Naive thymus-derived CD8-positive, alpha-beta T cell (primary cell): ENCODE measurements at places on chromosomes 2 and 18.

DNA sequence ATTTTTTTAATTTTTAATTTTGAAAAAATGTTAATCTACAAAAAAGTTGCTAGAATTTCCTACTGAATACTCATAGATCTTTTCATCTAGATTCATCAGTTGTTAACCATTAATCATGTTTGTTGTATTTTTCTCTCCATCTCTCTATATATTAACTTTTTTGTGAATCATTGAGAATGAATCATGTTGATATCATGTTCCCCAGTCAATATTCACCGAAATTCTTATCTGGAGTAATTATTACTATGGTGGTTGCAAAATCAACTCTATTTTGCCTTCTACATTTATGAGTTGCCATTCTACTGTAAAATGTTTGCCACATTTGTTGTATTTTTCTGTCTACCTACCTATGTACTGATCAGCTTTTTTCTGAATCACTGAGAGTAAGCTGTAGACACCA is 154.0 kb downstream of the SPP2 start:
- no peak overlapping the region for H3K27ac ChIP-seq
- no peaks in the 10 kb centered on the region for H3K27me3 ChIP-seq
- no peaks in the 10 kb centered on the region for H3K4me1 ChIP-seq
- no peaks in the 10 kb centered on the region for H3K36me3 ChIP-seq

- H3K27me3 ChIP-seq, result no peaks in the 10 kb centered on the region
- DNase-seq, result no peak
- H3K36me3 ChIP-seq, result no peaks in the 10 kb centered on the region
Observed at GRCh38 chr2:10765461-10765860, 44.0 kb downstream of the ATP6V1C2 start.

DNA sequence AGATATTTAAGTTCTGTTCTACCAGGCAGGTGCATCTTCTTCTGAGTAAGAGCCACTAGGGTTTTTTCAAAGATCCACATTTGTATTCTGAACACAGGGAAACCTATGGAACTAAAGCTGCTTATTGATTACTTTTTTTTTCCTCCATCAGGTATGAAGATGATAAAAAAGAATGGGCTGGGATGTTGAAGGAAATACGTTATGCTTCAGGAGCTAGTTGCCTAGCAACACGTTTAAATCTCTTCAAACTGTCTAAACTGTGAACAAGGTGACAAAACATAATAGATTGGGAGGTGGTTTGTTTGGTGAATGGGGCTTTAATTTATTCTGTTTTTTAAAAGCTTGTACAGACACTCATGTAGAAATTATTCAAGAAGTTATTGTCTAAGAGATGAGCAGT is 15.9 kb downstream of the KLHL41 start:
- no peaks in the 10 kb centered on the region for H3K4me1 ChIP-seq
- no peaks in the 10 kb centered on the region for H3K36me3 ChIP-seq
- H3K4me3 ChIP-seq, result no peak overlapping the region
- H3K27ac ChIP-seq, result no peak overlapping the region

DNA sequence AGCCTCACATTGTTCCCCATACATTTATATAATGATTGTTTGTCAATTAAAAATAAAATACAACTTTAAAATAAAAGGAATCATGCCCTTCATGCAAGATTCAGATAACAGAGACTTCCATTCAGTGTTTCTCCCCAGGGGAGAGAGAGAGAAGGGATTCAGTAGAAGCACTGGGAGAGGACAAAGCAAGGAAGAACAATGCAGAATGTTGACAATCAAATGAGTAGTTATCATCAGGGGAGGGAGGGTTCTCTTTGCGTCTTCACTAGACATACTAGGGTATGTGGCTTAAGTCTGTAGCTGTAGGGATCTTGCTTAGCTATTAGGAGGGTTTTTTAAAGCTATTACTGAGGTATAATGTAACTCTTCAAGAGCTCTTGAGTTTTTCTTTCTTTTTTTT is 30.7 kb downstream of the FSHR start:
- DNase-seq, result no peak
- H3K27ac ChIP-seq, result no peak overlapping the region
- no peaks in the 10 kb centered on the region for H3K4me1 ChIP-seq
- H3K4me3 ChIP-seq, result no peak overlapping the region

GRCh38 chr2:11867926-11868325 is 121.5 kb downstream of the LPIN1 start:
- H3K4me1 ChIP-seq, result peaks cover 42% of the 10 kb centered on the region
- no peak for DNase-seq

- H3K36me3 ChIP-seq, result no peaks in the 10 kb centered on the region
- no peak for DNase-seq
- H3K4me1 ChIP-seq, result peaks cover 37% of the 10 kb centered on the region
- H3K27ac ChIP-seq, result peak overlapping the region; percentile 86
- no peaks in the 10 kb centered on the region for H3K27me3 ChIP-seq
- peak overlapping the region; percentile 69 for H3K4me3 ChIP-seq
Observed at GRCh38 chr2:218395456-218395825, 4.2 kb upstream of the CTDSP1 start.

DNA sequence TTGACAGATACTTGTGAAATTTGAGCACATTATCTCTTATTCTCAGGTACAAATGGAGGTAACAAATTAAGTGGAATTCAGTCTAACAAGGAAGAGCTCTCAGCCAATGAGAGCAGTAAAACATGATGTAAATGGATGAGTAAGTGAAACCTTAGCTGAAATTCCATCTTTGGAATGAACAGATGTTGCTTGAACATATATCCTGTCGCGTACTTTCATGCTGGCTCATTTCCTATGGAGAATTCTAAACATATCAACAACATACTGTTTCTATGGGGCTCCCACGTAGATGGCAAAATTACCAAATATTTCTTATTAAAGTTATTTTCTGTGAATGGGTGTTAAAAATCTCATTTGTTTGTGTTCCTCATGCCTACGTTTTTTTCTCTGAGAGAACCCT is 256.3 kb upstream of the LINC00305 start:
- no peaks in the 10 kb centered on the region for H3K36me3 ChIP-seq
- no peak overlapping the region for H3K4me3 ChIP-seq
- H3K27me3 ChIP-seq, result no peaks in the 10 kb centered on the region

DNA sequence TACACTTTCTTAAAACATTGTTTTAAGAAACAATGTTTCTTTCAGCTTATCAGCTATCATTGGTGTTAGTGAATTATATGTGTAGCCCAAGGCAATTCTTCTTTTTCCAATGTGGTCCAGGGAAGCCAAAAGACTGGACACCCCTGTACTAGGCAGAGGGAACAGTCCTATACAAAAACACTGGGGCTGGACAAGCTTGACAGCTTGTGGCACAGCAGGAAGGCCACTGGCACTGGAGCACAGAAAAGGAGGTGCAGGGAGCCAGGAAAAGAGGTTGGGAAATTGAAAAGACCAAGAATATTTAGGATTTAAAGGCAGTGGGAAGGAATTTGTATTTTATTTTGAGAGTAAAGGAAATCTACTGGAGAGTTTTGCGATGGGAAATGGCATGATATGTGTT is 47.7 kb downstream of the SRD5A2 start:
- no peak for DNase-seq
- H3K4me1 ChIP-seq, result no peaks in the 10 kb centered on the region
- peaks cover 13% of the 10 kb centered on the region for H3K27me3 ChIP-seq
- H3K4me3 ChIP-seq, result no peak overlapping the region
- no peak overlapping the region for H3K27ac ChIP-seq

DNA sequence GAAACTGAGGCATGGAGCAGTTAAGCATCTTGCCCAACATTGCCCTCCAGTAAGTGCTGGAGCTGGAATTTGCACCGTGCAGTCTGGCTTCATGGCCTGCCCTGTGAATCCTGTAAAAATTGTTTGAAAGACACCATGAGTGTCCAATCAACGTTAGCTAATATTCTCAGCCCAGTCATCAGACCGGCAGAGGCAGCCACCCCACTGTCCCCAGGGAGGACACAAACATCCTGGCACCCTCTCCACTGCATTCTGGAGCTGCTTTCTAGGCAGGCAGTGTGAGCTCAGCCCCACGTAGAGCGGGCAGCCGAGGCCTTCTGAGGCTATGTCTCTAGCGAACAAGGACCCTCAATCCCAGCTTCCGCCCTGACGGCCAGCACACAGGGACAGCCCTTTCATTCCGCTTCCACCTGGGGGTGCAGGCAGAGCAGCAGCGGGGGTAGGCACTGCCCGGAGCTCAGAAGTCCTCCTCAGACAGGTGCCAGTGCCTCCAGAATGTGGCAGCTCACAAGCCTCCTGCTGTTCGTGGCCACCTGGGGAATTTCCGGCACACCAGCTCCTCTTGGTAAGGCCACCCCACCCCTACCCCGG is 1.3 kb downstream of the PROC start:
- no peak for DNase-seq
- H3K27ac ChIP-seq, result no peak overlapping the region
- no peaks in the 10 kb centered on the region for H3K36me3 ChIP-seq
- H3K4me1 ChIP-seq, result peaks cover 35% of the 10 kb centered on the region
- peaks cover 42% of the 10 kb centered on the region for H3K27me3 ChIP-seq
- H3K4me3 ChIP-seq, result no peak overlapping the region

DNA sequence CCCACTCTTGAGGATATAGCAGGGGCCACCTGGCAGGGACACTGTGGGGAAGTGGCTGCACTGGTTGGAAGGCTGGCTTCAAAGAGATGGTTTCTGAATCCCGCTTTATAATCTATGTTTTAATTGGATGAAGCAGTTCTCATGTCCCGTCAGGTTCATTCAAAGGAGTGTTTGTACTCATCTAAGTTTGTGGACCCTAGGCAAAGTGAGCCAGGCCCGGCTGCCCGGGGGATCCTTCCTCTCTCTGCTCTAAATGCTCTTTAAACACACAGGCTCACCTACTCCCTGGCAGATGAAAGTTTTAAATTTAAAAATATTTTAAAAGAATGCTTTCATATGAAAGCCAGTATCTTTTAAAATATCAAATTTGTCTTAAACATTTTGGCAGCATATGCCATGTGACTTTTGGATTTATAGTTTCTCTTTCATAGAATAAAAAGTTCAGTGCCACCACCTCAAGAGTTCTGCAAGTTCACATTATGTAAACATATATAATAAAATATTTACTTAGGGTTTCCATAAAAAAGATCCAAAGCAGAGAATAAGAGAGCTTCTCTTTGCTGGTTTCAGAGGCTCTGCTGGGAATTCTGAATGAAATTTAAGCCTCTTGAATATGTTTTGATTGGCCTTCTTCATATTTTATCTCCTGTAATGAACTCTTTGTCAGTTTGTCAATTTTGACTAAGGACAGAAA is 143.5 kb upstream of the ALPP start:
- DNase-seq, result no peak
- no peak overlapping the region for H3K4me3 ChIP-seq
- peaks cover 8% of the 10 kb centered on the region for H3K36me3 ChIP-seq
- H3K4me1 ChIP-seq, result peaks cover 43% of the 10 kb centered on the region

- peaks cover 5% of the 10 kb centered on the region for H3K27me3 ChIP-seq
- no peak for DNase-seq
- no peak overlapping the region for H3K27ac ChIP-seq
- H3K4me3 ChIP-seq, result no peak overlapping the region
- peaks cover 1% of the 10 kb centered on the region for H3K4me1 ChIP-seq
- H3K36me3 ChIP-seq, result no peaks in the 10 kb centered on the region
Observed at GRCh38 chr2:156890529-156891148, 366.9 kb upstream of the GALNT5 start.

DNA sequence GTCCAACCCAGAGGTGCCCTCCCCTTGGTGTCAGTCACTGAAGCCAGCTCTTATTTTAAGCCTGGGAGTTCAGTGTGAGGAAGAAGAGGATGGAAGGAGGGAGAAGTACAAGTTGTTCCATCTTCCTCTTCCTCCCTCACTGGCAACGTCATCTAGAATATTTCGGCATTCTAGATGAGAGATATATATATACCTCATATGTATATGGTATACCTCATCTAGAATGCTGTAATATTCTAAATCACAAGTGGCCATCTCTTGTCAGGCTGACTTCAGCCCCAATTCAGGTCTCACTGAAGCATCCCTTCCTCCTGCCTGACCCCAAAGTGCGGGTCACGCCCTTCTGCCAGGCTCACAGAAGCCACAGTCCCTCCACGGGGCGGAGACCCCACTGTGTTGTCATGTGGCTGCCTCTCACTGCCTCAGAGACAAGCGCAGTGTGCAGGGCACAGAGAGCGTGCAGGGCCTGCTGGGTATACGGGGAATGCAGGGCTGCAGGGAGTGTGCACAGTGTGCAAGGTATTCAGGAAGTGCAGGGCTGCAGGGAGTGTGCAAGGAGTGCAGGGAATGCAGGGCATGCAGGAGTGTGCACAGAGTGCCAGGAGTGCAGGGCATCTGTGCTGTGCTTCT is 32.8 kb upstream of the B3GNT7 start:
- H3K27me3 ChIP-seq, result no peaks in the 10 kb centered on the region
- no peak for DNase-seq
- no peak overlapping the region for H3K4me3 ChIP-seq
- H3K27ac ChIP-seq, result peak overlapping the region; percentile 81

DNA sequence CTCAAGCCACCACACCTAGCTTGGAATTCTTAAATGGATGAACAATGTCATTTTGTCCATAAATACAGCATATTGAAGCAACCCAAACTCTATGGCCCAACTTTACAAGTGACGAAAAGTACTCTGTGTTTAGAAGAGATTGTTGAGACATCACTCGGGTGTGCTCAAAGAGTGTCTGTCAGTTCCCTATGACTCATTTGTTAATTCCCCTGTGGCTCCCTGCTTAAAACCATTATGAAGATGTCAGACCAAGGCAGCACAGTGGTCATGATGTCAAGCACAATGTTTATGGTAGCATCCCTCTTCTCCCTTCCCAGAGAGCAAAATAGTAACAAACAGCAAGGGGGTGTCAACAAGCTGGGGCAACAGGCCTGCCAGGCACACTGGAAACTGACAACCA is 3.0 kb downstream of the LYG1 start:
- no peak for DNase-seq
- H3K27ac ChIP-seq, result no peak overlapping the region
- H3K27me3 ChIP-seq, result no peaks in the 10 kb centered on the region
- H3K4me3 ChIP-seq, result no peak overlapping the region
- no peaks in the 10 kb centered on the region for H3K4me1 ChIP-seq
- peaks cover 10% of the 10 kb centered on the region for H3K36me3 ChIP-seq

DNA sequence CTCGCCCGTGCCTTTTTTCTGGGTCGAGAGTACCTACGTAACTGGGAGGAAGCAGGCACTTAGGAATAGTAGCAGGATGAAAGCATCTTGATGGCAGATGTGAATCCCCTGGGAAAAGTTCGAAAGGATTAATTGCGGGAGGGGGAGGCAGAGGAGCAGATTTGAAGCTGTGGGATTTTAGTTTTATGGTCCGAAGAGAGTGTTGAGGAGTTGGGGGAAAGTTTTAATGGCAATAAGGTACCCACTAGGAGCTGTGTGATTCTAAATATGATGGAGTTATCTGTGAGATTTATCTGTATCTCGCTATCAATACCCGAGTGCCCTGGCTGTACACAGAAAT is 1.1 kb downstream of the AGFG1 start:
- no peak for DNase-seq
- H3K4me3 ChIP-seq, result peak overlapping the region; percentile 89

- H3K36me3 ChIP-seq, result no peaks in the 10 kb centered on the region
- H3K27ac ChIP-seq, result no peak overlapping the region
- no peaks in the 10 kb centered on the region for H3K4me1 ChIP-seq
- no peak for DNase-seq
Observed at GRCh38 chr2:178271629-178272333, 77.5 kb downstream of the OSBPL6 start.
